Activated naive CD4-positive, alpha-beta T cell (primary cell): ENCODE measurements at places on chromosomes 2 and 18.

GRCh38 chr2:218069606-218070300 is 700 bp downstream of the RUFY4 start:
- DNase-seq = no peak

DNA sequence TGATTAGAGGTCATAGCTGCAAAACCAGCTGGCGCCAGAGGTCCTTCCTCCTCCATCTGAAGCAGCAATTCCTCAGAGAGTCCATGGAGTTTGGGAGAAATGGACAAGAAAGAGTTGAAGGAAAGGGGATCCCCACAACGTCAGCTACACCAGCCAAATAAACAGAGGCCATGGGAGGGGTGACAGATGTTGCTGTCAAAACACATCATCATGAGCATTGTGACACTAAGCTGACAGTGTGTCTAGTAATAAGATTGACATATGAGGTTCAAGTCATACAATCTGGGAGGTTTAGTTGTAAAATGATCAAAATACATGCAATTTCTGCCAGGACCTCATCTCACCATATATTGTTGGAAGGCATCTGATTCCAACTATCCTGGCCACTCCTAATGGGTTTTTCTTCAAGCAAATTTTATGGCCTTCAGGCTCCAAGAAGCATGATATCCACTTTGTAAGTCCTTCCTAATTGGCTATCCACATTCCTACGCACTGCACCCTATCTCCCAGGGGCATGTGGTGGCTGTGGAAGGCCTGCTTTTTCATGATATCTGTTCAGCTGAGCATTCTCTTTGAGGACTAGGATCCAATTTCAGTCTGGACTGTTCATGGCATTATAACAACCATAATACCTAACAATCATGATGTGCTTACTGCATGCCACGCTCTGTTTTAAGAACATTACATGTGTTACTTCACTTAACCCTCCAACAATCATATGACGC is 335.0 kb upstream of the ID2 start:
- DNase-seq = no peak

DNA sequence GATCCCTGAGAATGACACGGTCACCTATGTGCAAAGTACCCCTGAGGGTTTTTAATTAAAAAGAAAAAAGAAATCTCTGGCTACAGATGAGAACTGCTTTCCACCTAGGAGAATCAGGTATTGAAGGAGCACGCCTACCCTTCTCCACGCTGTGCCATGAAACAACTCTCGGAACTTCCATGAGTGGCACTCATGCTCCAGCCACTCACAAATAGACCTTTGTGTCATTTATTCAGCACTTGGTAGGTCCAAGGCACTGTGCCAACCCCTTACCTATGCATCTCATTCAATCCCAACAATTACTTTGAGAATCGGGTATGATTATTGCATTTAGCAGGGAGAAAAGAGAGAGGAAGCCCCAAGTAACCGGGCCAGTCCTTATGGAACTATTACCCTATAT is 44.9 kb upstream of the TTC39C start:
- no peak for DNase-seq

DNA sequence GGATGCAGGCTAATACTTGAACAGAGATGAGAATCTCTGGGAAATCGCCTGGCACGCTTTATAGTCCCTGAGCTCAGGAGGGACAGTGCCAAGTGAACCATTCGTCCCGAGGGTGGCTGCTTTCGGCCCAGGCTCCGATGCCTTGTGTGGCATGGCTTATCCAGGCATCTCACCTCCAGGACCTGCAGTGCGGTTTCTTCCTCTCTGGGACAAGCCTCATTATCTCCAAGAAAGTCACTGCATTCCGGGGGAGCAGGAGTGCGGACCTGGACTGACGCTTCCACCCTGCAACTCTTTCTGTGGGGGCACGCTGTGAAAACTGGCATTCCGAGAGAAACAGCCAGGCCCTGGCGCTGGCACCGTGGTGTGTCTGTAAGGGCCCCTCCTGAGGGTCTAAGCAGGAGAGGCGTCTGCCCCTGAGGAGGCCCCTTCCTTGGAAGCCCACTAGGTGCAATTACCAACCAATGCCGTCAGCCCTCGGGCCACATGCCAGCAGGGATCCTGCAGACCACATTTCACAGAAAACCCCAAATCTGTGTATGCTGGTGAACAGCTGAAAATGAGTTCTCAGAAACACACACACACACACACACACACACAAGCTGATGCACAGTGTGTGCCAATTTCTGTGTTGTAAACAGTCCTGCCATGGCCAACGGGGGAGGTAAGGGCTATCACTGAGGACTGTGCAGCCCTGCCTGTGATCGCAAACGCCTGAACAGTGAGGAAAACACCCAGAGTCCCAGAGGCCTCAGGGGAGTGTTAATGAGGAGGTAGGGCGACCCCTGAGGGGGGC is 351.9 kb upstream of the SALL3 start:
- no peak for DNase-seq

GRCh38 chr2:80135001-80135400 is 169.6 kb downstream of the LRRTM1 start:
- DNase-seq = no peak

GRCh38 chr2:159030674-159031380 is 62.4 kb downstream of the TANC1 start:
- DNase-seq = no peak

- DNase-seq = no peak
Measured at GRCh38 chr18:45324495-45325113, 290.7 kb upstream of the SLC14A2 start.

- DNase-seq = no peak
Measured at GRCh38 chr2:76268484-76268883, 557.8 kb upstream of the GCFC2 start.

DNA sequence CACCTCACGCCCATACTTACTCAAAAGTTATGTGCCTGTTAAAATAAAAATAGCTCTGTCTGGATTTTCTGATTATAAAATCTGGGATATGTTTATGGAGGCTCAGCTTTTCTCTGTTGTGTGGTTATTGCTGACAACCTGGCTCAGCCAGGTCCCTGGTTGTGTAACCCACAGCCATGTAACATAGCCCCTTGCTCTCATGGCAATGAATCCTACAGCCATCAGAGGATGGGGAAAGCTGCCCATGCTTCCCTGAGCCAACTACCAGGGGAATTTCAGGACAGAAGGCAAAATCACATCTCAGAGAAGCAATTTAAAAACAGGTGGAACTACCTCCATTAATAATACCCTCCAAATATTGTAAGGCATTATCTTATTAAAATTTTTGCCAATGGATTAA is 29.7 kb downstream of the ST8SIA5 start:
- no peak for DNase-seq

DNA sequence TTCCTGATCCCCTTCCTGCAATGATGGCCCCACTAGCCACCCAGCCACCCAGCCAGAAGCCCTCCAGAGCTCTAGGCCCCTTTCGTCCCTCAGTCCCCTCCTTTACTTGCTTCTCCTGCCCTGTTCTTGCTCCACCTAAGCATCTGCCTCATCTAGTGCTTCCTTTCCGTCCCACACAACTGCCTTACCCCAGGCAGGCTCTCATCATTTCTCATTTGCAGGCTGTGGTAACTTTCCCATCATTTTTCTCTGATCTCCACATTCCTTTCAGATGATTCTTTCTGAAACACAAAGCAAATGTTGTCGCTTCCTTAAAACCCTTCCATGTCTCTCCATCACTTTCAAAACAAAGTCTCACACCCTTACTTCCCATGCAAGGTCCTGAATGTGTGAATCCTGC is 459.8 kb downstream of the METTL4 start:
- no peak for DNase-seq

GRCh38 chr18:49519101-49519971 is 32.3 kb upstream of the C18orf32 start:
- DNase-seq = no peak

- no peak for DNase-seq
Measured at GRCh38 chr2:168712053-168712452, 90.4 kb upstream of the NOSTRIN start.

- no peak for DNase-seq
Measured at GRCh38 chr2:169095621-169096105, 26.3 kb downstream of the DHRS9 start.

DNA sequence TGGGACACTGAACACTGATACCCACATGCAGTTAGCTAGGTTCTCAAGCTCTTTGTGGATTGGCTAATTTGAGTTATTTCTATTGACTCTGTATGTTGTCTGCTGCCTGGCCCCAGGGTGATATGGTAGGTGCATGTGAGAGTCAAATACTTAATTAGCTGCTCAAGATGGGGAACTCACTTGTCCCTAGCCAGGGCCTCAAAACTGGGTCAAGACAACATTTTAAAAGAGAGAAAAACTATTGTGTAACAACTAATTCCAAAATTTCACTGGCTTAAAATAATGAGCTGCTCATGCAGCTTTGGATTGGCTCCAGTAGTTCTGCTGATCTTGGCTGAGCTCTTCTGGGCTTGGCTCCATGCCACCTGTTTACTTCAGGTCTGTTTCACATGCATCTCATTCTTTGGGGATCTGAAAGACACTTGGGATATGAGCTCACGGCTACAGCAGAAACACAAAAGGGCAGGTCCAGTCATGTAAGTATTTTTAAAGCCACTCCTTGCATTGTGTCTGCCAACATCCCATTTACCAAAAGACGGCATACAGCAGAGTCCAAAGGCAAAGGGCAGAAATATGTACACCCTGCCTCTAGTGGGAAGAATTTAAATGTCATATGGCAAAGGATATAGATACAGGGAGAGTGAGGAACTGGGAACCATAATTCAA is 716.8 kb downstream of the SUCLG1 start:
- DNase-seq = no peak
